Prostate gland (tissue), 2 donors: ENCODE measurements at places on chromosomes 16 and 17.

DNA sequence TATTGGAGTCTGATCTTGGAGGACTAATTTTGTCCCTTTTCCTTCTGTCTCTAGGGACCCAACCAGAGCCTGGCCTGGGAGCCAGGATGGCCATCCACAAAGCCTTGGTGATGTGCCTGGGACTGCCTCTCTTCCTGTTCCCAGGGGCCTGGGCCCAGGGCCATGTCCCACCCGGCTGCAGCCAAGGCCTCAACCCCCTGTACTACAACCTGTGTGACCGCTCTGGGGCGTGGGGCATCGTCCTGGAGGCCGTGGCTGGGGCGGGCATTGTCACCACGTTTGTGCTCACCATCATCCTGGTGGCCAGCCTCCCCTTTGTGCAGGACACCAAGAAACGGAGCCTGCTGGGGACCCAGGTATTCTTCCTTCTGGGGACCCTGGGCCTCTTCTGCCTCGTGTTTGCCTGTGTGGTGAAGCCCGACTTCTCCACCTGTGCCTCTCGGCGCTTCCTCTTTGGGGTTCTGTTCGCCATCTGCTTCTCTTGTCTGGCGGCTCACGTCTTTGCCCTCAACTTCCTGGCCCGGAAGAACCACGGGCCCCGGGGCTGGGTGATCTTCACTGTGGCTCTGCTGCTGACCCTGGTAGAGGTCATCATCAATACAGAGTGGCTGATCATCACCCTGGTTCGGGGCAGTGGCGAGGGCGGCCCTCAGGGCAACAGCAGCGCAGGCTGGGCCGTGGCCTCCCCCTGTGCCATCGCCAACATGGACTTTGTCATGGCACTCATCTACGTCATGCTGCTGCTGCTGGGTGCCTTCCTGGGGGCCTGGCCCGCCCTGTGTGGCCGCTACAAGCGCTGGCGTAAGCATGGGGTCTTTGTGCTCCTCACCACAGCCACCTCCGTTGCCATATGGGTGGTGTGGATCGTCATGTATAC, 8.0 kb downstream of the GPRC5C start:
- no peak for DNase-seq

GRCh38 chr16:57526498-57526897, 9.9 kb downstream of the CCDC102A start:
- no peak for DNase-seq

GRCh38 chr16:2179107-2179501, 17.3 kb downstream of the CASKIN1 start:
- DNase-seq, result no peak

- no peak for DNase-seq
Observed at GRCh38 chr16:85139881-85140339, 27.6 kb upstream of the CIBAR2 start.
